Motor neuron (in vitro differentiated cells): ENCODE measurements at places on chromosomes 2 and 18. TPM values are rescaled to one million over a fixed set of nuclear protein-coding genes. Genes with fewer than 3 reads are reported as not detected.

GEN1 gene
- 12.0 and 12.5 TPM in 2 replicates for total RNA-seq

GRHL1 gene
- 0.60 and 0.87 TPM in 2 replicates for total RNA-seq

L3MBTL4 gene
- total RNA-seq: 2.9 and 3.5 TPM in 2 replicates

- peak; percentile 89 for ATAC-seq
Measured at GRCh38 chr2:180662941-180663471, 317.4 kb upstream of the UBE2E3 start.

DNA sequence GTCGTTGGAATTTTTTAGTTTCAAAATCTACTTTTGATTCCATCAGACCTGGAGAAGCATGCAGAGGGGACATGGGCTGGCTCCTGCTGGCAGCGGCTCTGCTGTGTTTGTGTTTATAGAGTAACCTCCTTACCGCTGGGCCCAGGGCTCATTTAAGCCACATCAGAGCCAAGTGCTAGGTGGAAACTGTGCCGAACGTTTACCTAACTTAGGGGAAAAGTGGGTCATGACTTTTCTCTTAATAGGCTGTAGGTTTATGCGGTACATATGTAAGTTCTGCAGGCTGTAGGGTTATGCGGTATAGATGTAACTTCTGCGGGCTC lies 17.7 kb downstream of the CNDP2 start:
- ATAC-seq: no peak

DNA sequence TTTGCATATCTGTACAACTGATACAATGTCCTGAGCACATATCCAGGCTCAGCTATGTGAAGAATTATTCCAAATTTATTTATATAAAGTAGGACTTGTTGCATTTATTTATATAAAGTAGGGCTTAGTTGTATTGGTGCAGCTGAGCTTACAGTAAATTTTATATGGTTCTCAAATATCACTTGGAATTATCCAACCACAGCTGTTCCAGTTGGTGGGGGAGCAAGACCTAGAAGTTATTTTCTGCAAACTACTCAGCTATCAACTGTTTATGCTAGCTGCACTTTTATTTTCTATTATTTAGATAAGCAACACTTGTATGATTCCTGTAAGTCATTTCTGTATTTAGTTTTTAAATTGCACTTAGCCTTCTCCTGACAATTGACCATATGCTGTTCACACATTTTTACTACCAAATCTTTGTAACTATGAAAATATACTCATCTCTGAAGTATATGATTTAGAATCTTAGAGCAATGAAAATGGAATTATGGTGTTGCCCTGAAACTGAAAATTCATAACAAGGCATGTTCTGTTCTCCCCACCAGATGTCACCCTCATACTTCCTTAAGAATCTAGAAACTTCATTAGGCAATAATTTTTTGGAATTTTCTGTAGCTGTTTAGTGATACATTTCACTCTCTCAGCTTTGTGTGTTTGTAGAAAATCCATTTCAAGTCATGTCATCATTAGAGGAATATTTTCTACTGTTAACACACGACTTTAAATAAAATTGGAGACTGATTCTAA lies 157.0 kb upstream of the CBLN2 start:
- ATAC-seq: no peak

- no peak for ATAC-seq
Measured at GRCh38 chr2:75241696-75242095, 42.4 kb upstream of the TACR1 start.

- ATAC-seq: no peak
Measured at GRCh38 chr18:57918601-57919000, 115.5 kb upstream of the ATP8B1 start.

DNA sequence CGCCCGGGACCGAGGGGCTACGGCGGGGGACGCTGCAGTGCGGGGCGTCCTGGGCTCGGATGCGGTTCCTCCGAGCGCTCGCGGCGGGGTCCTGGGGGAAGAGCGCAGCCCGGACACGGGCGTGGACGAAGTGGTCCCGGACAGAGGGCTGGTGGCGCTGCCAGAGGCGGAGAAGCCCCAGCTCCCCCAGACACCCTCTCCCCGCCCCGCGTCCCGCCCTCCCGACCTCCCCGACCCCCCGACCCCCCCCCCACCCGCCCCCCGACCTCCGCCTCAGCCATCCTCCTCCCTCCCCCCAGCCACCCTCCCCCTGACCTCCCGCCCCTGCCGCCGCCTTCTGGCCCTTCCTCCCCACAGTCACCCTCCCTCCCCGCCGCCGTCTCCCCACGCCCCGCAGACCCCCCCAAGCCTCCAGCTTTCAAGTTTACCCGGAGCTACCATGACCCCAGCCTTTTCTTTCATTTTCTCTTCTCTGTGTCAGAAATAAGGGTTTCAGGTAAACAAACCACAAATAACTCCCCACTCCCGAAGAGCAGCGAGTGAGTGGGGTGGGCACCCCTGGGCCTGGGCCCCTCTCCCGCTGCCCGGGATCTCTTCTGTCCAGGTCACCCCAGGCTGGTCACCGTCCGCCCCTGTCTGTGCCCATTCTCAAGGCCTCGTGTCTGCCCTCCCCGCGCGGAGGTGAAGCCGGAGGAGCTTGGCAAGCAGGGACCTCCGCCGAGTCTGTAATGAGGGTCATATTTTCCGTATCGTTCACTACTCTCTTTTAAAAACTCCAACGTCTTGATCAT lies 5.1 kb downstream of the NFATC1 start:
- ATAC-seq: no peak

GRCh38 chr2:183666031-183666430 lies 541.8 kb downstream of the NUP35 start:
- ATAC-seq: no peak

DNA sequence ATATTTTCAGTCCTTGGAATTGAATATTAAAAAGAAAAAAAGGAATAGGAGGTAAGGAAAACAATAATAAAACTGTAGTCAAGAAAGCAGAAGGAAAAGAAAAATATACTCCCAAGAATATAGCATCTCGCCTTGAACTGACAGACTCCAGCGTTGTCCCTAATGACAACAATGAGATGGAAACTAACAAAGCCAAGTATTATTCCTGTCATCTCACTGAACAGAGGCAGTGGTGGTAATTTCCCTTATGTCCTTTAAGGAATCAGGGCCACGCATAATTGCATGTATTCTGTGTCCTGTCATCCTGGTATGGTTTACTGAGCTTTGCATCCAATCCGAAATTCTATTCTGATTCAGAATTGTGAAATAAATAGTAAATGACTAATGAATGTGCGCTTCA lies 158.9 kb downstream of the LRRTM4 start:
- no peak for ATAC-seq

DNA sequence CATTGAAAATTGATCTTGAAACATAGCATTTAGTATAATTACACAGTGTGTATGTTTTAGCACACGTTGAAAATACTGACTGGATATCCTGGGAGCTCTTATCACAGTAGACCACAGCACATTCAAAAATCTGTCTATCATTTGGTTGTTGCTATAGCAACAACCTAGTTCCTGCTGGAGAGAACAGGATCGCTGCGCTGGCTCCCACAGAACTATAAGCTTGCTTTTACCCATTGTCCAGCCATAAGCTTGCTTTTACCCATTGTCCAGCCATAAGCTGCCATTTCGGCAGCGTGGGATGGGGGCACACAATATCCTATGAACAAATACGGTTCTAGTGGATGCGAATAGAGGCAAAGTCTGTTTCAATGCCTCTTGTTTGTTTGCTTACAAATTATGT lies 70.4 kb upstream of the ST6GAL2 start:
- ATAC-seq: no peak

DNA sequence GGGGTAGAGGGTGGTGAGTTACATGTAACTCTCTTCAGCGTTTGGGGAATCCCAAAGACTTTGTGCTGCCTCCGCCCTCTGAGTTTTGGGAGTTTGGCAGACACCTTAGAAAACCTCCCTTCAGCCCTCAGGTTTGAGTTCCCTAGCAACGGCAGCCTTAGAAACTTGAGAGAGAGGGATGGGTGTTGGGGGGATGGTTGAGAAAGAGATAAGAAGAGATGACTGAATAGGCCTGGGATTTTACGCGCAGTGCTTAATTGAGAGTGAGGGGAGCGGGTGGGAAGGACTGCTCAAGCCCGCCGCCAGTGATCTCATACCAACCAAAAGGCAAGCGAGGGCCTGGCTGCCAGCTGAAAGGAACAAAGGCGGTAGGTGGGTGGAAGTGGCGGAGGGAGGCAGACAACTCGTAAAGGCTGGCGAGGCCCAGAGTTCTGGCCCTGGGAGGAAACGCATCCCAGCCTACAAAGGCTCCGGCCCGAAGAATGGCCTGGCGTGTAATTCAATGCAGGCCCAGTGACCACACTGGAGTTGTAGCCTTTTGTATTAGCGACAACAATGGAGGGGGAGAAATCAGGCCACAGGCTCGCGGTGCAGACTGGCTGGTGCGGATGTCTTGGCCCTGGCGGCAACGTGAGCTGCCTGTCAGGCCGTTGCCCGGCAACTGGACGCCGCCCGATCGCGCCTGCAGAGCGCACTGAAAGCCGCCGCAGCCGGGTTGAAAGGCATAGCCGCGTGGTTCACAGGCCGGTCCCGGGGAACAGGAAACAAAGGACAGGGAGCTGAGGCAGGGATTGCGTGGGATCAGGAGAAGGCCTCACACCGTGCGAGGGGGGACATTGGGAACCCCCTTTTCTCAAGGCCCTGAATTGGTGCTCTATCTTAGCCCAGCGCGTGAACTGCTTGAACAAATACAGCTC lies 39.9 kb upstream of the DARS1 start:
- peak; percentile 97 for ATAC-seq

GRCh38 chr18:9951022-9951859 lies 37.4 kb downstream of the VAPA start:
- ATAC-seq: peak; percentile 63

GRCh38 chr2:214796911-214797310 lies 12.6 kb downstream of the BARD1 start:
- ATAC-seq: no peak

- no peak for ATAC-seq
Measured at GRCh38 chr18:11600321-11600720, 9.1 kb upstream of the SLC35G4 start.
